ENCODE measurements at places on chromosomes 12 and 14.
A peak's percentile ranks its signal among the peaks of the same experiment; 100 is the strongest.

DNA sequence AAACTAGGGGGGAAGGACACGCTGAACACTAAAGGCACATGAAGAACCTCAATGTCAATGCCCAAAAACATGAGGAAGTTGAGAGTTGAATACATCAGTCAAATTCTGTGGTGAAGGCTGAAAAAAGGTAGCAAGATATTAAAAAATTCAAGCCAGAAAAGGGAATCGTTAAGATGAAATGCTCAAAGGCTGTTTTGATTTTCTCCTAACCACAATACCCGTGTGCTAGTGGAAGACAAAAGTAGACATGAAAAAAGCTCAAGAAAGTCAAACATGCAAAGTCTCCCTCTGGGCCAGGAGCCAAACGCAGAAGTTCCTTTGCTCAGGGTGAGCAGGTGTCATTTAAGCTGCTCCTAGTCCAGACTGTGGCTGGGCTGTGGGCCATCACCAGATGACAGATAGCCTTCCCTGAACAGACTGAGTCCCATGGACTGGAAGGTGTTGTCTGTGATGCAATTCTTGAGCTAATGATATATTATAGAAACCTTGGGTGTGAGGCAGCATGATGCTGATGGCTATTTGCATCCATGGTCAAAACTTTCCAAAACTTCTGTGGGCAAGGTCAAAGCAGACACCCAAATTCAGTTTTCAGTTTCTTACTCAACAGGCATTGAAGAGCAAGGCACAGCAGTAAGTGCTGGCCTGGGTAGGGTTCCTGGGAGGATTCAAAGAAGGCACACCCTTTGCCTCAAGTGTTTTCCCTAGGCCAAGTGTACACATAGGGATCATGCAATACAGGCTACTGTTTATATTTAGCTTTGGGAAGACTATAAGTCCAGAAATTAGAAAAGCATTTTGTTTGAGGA is 81.6 kb downstream of the MYRFL start:
- DNase-seq, result no peak

- no peak for DNase-seq
Observed at GRCh38 chr14:29462772-29463171, 464.9 kb downstream of the PRKD1 start.

DNA sequence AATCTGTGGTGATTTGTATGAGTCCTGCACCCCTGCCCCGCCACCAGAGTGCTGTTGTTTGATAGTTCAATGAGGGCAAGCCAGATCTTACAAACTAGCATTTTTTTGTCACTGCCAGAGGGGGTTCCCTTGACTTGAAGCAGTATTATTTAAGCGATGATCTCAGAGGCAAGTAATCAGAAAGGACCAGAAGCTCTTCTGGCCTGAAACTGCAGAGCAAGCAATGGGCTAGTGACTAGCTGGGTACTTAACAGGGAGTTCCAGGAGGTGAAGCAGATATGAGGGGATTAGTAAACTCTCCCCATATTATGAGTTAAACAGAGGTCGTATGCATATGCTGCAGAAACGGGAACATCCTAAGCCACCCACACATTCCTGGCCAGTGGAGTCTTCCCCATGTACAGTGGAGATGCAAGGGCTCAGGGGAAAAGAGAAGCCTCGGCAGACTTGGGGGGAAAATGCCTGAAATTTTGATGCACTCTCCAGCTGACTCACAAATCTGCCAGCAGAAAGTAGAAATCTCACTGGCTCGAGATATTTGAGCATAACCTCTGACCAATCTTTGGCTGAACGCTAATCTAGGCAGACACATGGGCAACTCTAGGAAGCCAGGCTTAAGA is 8.3 kb upstream of the CRACR2A start:
- no peak for DNase-seq

- peak; percentile 100 for DNase-seq
Observed at GRCh38 chr12:89162589-89163261, 189.6 kb downstream of the DUSP6 start.

GRCh38 chr12:47077206-47078085 is 2.0 kb upstream of the PCED1B start:
- DNase-seq, result no peak

DNA sequence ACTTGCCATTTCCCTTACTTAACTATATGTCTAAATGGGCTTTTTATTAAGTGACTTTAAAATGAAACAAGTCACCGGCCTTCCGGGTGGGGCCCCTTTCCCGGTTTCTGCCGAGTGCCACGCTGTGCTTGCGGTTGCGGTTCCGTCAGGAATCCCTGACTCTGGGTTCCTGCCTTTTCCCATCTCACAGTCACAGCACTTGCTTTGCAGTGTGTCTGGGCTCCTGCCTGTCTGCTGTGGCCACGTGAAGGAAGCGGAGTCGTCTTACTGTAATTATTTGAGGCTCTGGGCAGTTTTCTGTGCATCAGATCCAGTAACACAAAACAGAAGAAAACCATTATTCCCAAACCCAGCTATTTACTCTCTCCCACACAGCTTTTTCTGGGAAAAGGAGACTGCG is 44.0 kb upstream of the FRMD6 start:
- peak; percentile 98 for DNase-seq

GRCh38 chr12:50611021-50611744 is 106.4 kb downstream of the DIP2B start:
- no peak for DNase-seq

DNA sequence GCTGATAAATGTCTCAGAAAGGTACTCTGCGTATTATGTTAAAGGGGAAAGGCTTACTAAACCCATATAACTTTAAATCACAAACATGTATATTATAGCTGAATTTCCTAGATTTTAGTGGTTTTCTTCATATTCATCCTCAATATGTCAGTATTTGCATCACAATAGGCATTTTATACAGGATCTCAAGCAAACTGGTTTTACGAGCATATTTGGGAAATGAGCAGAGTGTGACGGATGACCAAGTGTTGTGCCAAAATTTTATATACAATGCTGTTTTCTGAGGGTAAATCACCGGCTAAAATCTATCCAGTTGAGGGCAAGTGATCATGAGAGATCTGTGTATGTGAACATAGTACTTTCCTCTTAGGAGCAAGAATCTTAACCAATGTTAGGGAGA is 8.4 kb downstream of the CPM start:
- no peak for DNase-seq

- no peak for DNase-seq
Observed at GRCh38 chr14:89430391-89431236, 13.6 kb upstream of the FOXN3 start.

- DNase-seq, result no peak
Observed at GRCh38 chr12:93679308-93679925, 2.2 kb downstream of the CRADD start.

DNA sequence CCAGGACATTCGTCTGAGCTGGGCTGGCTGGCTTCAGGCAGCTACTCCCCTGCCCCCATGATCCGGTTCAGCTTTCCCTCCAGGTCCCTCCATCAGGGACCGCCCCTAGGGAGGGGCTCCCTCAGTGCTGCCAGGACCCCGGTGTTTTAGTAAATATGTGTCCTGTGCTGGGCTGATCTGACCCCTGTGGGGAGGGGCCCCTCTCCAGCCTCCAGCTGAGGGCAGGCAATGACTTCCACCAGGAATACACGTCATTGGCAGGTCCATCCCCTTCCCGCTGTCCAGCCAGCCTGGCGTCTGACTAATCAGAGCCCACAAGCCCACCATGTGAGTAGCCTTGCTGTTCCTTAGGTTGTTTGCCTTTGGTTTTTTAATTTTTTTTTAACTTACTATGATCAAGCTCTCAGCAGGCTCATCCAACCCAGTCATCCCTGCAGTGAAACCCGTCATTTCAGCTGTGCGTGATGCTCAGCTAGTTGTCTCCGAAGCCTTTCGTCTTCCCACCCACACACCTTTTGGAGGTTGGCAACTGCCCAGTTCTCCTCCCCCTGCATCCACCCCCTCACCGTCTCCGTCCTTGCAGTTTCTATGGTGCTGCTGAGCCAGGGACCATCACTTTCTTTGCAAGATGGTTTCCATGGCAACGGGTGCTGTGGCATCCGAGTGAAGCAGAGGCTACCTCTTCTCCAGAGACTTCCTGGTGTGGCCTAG is 16.0 kb upstream of the SERPINA4 start:
- DNase-seq, result no peak

- peak; percentile 61 for DNase-seq
Observed at GRCh38 chr12:76260390-76260748, 87.8 kb downstream of the BBS10 start.

DNA sequence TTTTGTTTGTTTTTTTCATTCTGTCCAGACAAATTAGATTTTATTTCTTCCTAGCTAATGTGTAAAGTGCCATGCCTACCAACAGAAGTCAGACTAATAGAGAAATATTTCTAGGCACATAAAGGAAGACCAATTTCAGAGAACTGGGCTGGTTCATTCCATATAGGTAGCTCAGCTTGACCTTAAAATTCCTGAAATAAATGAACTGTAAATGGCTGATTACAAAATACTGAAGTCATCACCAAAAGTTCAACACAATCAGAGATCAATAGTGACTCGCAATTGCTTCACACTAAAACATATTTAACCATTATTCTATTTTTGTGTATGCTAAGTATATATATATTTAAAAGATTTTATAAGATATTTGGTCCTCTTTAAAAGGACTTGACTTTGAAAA is 34.2 kb downstream of the PTPRB start:
- DNase-seq, result peak; percentile 15

GRCh38 chr14:64640839-64641238 is 63.4 kb upstream of the PLEKHG3 start:
- DNase-seq, result no peak

DNA sequence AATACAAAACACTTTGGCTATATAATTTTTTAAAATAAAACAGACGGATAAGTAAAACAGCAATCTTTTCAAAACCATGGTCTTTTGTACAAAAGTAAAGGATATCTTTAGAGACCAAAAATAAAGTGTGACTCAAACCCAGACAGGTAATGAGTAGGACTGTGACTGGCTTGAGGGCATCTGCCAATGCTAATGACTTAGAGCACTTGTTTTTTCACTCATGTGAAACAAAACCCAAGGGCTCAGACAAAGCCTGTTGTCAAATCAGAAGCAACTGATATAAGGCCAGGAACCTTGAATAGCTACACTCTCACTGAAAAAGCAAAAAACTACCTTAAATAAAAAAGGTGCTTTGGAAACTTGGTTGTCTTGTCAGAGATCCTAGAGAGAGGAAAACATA is 357.4 kb downstream of the TMEM117 start:
- no peak for DNase-seq

GRCh38 chr12:38448991-38449390 is 132.4 kb downstream of the ALG10B start:
- DNase-seq, result no peak

DNA sequence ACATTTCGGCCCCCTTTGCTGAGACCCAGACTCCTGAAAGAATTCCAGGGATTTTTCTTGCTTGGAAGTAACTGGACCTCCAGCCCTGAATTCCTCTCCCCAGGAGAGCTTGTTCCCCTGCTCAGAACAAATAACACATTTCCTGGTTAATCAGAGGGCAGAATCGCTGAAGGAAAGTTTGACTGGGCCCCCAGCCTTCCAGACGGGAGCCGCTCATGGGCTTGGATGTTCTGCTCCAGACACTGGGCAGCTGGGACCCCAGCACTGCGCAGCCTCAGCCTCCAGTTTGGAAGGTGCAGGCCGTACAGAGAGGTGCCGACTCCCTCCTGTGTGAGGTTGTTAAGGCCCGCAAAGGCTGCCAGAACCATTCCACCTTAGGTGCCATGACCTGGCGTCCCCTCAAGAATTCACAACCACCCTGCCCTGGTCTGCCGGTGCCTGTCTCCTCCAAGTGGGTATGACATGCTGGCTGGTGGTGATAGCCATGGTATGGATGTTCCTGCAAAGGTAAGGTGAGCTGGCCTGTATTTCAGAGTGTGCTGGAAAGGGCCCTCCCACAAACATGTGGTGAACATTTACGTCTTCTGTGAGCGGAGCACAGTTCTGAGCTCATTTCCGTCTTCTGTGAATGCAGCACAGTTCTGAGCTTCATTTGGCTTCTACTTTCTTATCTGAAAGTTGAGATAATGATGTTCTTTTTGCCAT is 5.1 kb upstream of the LTBP2 start:
- DNase-seq, result no peak

- DNase-seq, result no peak
Observed at GRCh38 chr12:3033539-3033867, 43.7 kb upstream of the TSPAN9 start.

- DNase-seq, result no peak
Observed at GRCh38 chr12:108629151-108629550, 4.5 kb downstream of the SELPLG start.

DNA sequence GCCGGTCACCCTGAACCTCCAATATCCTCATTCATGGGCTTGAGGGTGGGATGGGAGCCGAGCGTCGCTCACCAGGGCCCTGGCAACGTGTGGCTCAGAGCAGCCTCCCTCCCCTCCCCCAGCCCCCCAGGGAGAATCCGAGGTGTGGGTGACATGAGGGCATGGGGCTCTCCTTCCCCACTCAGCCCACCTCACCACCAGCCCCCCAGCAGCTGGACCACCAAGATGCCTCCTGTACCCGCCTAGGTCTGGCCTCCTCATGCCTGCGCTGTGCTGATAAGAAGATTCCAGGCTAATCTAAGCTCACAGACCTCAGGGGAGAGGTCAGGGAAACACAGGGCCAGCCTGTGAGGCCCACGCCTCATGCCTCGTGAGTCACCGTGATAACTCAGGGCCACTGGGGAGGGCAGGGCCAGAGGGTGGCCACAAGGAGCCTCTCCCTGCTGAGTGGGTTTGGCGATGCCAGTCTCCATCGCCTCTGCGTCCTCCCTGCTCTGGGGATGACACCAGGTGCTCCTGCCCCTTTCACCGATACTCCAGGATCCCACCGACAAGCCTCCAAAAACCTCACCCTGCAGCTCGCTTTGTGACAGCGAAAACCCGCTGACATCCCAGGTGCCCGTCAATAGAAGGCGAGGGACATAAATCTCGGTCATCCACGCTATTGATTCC is 56.9 kb downstream of the TESC start:
- DNase-seq, result no peak

DNA sequence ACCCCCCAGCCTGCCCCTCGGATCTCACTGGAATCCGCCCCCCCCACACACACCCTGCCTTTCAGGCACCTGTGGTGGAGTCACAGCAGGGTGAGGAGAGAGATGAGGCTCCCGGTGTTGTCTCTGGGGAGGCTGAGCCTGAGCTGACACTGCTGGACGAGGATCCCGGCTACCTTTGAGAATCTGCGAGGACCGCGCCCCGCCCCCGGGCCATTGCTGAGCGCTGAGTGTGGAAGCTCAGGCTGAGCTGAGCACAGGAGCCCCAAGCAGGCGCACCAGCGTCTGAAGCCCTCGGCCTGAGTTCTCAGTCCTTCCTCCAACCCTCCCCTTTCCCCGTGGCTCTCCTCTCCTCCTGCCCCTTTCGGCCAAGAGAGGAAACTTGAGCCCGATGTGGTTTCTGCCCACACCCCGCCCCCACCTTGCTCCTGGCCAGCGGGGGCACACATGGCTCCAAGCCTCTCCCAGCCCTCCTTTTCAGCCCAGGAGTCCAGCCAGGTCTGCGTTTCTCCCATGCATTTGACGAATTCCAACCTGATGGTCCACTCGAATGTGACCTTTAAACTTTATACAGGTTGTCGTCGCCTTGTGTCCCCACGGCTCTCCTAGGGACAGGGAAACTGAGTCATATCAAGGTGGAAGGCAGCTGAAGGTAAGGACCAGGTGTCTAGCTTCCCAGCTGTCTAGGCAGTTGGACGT is at the start of gene NFE2:
NFE2 (minus strand) TSS at position 284 of the 696 bp plus-strand sequence. CDS start 5,767 bp downstream, outside the sequence.
- peak; percentile 62 for DNase-seq

- peak; percentile 52 for DNase-seq
Observed at GRCh38 chr12:105166736-105167135, 59.2 kb downstream of the WASHC4 start.

Measured in AG10803 (cell line).